Foreskin keratinocyte (primary cell): ENCODE measurements at places on chromosomes 7 and 10. TPM values are rescaled to one million over a fixed set of nuclear protein-coding genes. Genes with fewer than 3 reads are reported as not detected.

GRCh38 chr10:17649836-17650235 lies 5.9 kb downstream of the STAM start:
- DNase-seq: peak; percentile 37

GRCh38 chr7:77537778-77538280 lies 734 bp downstream of the PTPN12 start:
- DNase-seq: peak; percentile 42

- DNase-seq: no peak
Measured at GRCh38 chr10:6986927-6987326, 406.9 kb upstream of the PRKCQ start.

GRCh38 chr7:33578166-33578565 lies 327.2 kb upstream of the BMPER start:
- DNase-seq: peak; percentile 62

GRCh38 chr10:116470768-116471415 lies 43.2 kb downstream of the PNLIPRP3 start:
- DNase-seq: peak; percentile 77

- no peak for DNase-seq
Measured at GRCh38 chr10:110009736-110010475, 2.1 kb downstream of the ADD3 start.

- DNase-seq: no peak
Measured at GRCh38 chr7:32047801-32048200, 22.4 kb downstream of the PDE1C start.

DNA sequence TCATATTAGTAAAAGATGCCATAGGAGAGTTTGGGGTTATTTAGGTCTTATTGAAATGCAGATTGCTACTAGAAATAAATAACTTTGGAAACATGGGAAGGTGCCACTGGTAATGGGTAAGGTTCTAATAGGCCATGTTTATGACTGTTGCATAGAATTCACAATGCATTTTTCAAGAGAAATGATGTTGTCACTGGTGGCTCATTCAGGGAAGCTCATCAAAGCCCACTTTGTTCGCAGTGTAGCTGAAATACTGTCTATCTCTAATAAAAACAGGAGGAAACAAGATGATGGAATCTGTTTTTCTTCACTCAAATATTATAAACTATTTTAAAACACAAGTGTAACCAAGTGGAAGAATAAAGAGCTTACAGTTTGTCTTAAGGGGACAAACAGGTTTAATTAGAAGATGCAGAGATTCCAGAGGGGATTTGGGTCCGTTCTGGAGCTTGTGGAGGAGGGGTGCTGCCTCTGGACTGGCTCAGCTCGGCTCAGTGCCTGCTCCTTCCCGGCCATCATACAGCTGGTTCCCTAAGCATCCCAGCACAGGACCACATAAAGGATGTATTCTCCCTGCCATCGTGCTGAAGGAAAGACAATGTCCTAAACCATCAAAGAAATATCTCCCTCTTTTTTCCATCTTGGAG lies 20.4 kb downstream of the OPALIN start:
- no peak for DNase-seq

DNA sequence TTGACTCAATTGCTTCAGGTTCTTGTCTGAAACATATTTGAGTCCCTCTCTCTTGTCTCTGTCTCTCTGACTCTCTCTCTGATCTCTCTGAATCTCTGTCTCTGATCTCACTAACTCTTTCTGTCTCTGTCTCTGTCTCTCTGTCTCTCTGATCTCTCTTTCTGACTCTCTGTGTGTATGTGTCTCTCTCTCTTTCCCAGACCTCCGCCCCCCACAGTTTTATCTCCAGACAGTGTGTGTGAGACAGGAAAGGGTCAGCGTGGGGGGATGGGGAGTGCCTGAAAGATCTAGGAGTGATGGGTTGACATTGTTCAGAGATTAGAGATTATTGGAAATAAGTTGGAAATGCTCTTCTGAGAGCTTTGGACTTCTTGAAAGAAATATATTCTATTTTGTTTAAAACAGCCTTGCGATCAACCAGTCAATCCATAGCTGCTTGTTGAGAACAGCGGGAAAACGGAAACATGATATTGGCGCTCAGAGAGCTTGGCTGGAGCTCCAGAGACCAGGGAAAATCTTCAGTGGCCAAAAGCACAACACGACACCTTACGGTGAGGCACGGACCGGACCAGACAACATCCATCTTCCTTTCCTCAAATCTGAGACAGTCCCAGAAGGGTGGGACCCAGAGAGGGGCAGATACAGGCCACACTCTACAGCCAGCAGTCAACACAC lies 35.5 kb downstream of the CALML3 start:
- DNase-seq: no peak

DNA sequence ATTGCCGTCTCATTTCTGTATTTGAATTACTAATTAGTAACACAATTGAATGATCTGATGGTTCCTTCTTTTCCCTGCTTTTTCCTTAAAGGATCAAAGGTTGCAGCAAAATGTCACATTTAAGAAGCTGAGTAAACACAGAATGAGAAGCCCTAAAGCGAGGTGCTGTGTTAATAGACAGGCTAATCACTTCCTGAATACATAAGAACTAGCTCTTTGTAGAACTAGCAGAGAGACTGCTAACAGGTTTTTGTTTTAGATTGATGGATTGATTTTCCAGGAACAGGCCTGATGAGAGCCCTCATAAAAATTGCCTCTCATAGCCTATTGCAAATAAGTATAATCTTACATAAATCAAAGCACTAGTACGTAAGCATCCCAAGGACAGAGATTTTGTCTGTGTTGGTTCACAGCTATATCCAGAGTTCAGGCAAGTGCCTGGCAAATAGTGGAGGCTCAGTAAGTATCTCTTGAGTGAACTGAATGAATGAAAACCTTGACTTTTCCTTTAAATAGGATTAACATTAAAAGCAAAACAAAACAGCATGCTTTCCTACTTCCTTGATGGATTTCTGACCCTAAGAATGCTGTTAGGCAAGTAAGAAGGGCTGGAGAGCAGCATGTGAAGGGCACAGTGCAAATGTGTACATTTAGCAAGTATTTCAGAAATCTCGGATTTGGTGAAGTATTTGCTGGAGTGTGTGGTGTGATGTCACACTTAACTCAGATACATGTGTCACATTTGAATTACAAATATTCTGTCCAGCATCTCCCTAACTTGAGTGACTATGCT lies 3.3 kb downstream of the TMEM229A start:
- DNase-seq: no peak

DNA sequence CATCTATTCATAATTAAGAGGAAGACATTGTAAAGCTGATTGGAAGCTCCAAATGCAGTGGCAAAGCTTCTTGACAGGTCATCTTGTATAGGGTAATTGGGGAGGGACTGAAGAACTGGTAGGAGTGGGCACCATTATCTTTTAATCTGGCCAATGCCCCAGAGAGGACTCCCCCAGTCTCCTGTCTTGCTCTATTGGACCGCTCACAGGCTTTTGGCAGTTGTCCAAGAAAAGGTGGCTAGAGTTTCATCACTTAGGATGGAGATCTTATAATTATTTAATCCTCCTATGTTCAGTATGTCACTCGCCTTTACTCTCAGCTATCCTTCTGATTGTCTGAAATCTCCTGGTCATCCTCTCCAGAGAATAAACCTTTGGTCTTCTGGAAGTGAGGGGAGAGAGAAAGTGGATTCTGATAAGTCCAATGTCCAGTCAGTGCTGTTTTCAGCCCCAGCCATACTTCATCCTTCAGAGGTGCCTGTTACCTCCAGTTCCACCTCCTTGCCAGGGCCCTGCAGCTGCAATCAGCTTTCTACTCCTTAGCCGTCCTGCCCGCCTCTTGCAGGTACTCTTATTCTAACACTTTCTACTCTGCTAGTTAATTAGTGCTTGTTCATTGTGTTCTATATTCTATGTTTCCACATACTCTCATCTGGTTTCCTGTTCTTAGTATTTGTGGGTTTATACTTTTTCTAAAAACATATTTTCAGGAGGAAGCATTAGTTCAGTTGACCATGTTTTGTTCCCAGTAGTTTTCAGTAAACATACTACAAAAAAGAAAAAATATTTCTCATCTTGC lies 241.6 kb downstream of the NSUN6 start:
- DNase-seq: no peak

Gene PTPRN2
- not detected in 2 replicates for polyA plus RNA-seq

Gene ICA1
- polyA plus RNA-seq: 1.4 and 2.6 TPM in 2 replicates

Gene CCDC172
- polyA plus RNA-seq: not detected in 2 replicates

Gene NXPH1
- not detected in 2 replicates for polyA plus RNA-seq

Gene PCDH15
- polyA plus RNA-seq: not detected in 2 replicates

Gene OR9A2
- not detected in 2 replicates for polyA plus RNA-seq

Gene HDAC9
- polyA plus RNA-seq: 3.1 and 3.5 TPM in 2 replicates
